Hematopoietic multipotent progenitor cell treated with erythropoietin and hydrocortisone succinate and interleukin-3 and kit ligand, for 17 days (in vitro differentiated cells): ENCODE measurements at places on chromosomes 1 and 21.
A peak's percentile ranks its signal among the peaks of the same experiment; 100 is the strongest.

DNA sequence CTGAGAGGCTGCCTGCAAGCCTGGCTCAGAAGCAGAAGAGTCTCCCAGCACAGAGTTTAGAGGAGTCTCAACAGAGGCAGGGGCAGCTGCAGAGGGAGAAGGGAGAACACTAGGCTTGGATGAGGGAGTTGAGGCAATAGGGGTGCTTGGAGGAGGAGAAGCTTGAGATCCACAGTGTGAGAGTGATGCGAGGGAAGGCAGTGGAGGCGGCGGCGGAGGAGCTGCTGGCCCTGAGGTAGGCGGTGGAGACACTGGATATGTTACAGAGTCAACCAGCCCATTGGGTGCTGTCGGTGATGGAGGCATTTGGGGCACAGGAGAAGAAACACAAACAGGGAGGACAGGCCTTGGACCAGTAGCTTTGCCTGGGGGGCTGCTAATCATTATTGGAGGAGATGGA, 89.4 kb upstream of the LBR start:
- no peak for DNase-seq

DNA sequence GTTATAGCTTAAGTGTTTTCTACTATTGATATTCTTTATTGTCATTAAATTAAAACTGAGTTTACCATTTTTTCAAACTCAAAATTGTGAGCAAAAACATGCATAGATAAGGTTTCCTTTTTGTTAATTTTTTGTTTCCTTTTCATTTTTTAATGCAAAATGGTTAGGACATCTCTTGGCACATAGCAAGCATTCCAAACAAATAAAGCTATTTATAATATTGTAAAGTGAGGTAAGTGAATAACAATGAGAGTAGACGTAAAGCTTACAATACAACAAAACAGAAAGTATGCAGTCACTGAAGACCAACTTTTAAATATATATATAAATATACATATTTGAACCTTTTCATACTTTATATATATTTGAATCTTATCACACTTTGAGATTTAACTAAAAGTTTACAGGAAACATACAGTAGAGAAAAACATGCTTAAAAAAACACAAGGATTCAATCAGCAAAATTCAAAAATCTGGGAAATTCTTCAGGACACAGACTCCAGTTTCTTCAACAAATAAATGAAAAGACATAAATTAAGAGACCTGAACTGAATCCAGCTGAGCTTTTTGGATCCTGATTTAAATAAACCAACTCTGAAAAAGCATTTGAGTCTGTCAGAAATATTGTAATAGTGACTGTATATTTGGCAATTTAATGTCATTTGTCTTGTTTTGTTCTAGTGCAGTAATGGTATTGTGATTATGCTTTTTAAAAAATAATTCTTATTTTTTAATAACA, 67.5 kb upstream of the SAMSN1 start:
- no peak for DNase-seq

DNA sequence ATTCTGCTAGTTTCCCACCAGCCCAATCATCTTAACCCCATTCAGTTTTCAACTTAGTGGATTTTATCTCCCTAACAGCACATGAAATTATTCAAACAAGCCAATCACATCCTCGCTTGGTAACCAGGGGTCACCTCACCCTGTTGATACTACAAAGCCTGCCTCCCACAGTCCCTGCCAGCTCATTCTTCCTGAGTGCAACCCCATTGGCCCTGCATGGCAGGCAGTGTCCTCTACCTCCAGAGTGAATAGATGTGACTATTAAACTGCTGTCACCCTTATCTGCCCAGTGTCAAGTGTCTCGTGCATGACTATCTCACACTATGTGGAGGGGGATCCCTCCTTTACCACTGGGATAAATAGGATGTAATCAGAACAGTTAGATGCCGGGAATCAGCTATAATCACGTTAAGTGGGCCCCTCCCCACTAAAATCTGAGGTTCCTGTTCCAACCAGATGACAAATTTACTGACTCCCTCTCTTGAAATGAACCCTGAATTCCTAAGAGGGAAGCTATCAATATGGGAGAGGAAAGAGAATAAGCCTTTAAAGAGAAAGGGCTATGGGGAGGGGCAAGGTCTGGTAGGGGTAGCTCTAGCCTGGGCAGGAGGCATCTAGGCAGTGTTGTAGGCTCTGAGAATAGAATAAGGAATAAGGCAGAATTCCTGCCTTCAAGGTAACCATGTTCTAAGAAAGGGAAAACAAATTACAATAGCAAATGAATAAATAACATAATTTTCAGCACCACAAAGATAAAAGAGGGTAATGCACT, 155.9 kb downstream of the SLC30A10 start:
- DNase-seq: no peak

DNA sequence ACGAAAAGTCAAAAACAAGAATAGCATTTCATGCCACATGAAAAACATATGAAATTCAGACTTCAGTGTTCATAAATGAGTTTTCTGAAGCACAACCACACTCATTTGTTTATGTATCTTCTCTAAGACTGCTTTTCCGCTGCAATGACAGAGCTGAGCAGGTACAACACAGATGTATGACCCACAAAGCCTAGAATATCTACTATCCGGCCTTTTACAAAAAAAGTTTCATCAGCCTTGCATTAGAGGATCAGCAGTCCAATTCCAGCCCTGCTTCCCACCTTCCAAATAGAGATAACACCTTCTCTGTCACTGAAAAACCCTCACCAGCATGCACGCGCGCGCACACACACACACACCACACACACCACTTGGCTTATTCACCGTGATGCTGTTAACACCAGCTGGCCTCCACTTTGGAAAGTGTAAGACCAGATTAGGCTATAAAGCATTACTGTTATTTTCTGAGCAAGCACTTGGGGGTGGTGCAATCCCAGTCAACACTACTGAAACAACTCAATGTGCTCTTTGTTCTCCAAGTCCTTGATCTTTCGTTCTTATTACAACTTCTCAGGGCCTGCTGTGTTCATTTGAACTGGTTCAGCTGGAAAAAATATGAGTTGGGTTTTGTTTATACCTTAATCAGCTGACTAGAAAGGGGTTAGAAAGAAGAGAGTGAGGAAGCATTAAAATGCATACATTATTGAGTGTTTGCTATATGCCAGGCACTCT, 90.0 kb downstream of the GLUL start:
- DNase-seq: peak; percentile 59
